ENCODE measurements at places on chromosomes 2 and 18.

GRCh38 chr18:56255381-56255780, 383.0 kb downstream of the TXNL1 start:
- DNase-seq: no peak

- no peak for DNase-seq
Observed at GRCh38 chr2:237297421-237298150, 116.4 kb downstream of the COL6A3 start.

DNA sequence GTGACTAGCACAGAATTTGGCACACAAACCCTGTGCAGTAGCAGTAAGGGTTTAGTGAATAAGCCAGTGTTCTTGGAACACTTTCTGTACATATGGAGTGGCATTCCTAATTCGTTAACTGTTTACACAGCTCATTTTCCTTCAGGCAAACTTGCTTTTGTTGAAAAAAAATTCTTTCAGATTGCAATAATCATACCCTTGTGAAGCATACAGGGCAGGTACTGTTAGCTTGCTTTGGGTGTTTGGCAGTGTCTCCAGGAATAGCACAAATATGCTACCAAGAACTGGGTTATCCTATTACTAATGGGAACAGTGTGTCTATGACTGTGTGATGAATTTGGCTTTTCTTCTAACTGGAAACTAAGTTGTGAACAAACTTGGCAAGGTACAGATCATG, 33.4 kb downstream of the UGP2 start:
- no peak for DNase-seq

- DNase-seq: no peak
Observed at GRCh38 chr2:133421516-133422324, 146.5 kb downstream of the NCKAP5 start.

GRCh38 chr2:54658564-54659071, 64.8 kb upstream of the EML6 start:
- no peak for DNase-seq

GRCh38 chr2:159072795-159073194, 104.4 kb downstream of the TANC1 start:
- DNase-seq: no peak

DNA sequence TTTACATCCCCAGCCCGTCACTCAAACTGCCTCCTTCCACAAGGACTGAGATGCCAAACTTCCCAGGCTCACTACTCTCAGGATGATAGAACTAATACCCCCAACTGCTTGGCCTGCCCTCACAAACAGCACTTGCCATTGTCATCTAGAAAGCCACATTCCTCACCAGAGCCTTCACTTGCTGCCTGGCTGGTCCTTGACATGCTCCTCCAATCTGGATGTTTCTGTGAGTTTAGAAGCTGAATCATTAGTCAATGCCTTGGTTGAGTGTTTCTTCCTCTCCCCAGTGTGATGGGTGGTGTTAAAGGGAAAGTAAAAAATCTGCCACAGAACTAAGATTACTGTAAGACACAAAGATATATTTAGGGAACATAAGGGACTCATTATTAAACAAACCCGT, 52.5 kb downstream of the MARCHF4 start:
- no peak for DNase-seq

DNA sequence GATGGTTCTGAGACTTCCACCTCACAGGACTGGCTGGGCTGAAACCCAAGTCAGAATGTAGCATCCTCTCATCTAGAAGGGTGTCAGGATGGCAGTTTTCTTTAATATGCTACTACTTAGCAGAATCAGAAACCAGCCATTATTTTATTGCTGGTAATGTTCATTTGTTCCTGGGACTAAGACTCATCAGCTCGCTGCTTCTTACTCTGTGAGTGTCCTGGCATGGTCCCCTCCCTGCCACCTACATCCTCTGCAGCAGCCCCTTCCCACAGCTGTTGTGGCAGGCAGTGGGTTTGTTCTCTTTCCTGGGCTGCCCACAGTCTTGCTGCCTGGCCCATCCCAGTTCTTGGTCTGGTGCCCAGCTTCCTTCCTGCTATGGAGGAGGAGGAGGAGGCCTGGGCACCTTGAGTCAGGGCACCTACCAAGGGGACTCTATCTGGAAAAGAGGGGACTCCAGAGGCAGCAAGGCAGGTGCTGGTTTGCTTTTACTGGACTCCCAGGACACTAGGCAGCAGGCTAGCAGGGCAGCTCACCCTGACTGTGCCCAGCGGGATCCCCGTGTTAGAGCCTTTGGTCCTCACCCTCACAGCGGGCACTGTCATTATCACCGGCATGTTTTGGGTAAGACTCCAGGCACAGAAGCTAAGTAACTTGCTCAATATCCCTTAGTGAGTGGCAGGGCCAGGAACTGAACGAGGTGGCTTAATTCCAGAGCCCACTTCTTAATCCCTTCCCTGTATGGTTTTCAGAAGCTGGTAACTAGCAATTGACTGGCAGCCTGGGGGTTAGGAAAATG, 62.1 kb downstream of the LRRFIP1 start:
- peak; percentile 55 for DNase-seq

DNA sequence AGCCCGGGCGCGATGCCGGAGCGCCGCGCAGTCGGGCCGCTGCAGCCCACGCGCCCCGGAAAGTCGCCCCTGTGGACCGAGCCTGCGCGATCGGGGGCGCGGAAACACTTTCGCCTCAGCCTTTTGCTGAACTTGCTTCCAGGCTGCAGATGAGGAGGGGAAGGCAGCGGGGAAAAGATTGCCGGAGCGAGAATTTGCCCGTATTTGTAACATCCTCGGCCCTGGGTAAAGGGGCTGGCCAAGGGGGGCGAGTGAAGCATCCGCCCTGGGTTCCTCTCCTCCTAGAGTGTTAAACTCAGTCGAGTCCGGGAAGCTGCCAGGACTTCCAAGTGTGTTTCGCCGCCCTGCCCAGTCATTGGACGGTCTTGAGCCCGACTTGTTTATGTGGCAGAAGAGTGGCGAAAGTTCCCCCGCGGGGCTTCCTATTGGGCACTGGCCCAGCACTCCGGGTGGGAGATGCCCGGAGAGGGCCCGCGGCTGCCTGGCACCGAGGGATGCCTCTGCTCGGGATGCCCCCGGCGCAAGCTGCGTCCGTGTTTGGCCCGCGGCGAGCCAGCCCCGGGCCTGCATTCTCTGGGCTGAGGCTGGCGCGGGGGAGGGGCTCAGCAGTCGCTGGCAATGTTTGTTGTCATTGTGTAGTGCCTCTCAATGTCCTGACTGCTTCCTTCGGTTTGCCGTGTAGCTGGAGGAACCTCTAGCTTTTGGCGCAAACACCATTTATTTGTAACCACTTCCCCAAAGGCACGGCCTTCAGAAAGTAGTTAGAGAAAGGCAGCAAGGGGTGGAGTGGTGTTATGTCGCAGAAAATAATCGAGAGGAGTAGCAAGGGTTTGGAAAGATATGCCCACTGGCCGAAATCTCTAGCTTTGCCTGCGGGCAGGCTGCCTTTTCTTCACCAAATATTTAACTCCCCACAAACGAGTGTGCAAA, 1.1 kb downstream of the CYBRD1 start:
- peak; percentile 59 for DNase-seq

GRCh38 chr2:197010200-197011020, 83.9 kb upstream of the PGAP1 start:
- no peak for DNase-seq

DNA sequence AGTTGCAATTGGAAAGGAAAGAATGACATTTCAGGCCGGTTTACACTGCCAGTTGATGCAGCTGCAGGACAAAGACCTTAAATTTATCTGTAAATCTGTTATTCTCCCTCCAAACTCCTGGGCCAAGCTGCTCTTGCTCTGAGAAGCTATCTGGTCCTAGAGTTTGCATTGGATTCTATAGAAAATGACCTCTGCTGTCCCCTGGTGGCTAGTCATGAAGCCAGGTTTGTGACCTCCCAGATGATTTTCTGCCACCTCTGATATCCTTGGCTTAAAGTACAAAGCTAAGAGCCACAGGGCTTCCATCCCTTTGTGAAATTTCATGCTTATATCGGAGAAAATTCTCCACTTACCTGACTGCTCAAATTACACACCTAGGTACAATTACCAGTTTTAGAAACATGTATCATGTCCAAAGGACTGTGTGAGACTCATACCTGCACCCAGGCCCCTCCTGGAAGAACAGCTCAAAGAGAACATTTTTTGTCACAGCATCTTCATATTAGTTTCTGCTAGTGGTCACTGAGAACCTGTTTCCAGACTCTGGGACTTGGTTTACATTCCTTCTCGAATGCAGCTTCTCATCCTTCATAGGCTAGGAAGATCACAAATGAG, 28.9 kb upstream of the IER3IP1 start:
- no peak for DNase-seq

DNA sequence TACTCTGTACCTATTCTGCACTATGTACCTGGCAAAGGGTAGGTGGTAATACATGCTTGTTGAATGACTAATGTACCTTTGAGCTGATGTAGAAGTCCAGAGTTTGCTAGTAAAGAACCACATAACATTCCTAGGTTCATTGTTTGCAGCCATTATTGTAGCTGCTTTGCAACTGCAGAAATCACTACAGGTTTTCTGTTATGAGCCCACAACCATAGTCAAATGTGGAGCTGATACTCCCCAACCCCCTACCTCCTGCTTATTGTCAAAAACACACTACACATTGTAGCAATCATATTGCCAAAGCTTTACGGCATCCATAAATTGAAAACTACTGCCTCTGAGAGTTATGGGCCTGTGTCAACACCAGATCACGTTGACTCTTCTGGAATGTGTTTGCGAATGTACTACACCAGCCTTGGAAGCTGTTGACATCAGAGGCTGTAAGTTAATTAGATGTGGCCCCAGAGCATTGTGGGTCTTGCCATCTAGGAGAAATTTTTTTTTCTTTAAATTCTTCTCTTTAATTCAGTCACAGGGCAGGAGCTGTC, 187.0 kb downstream of the AGPS start:
- DNase-seq: no peak

DNA sequence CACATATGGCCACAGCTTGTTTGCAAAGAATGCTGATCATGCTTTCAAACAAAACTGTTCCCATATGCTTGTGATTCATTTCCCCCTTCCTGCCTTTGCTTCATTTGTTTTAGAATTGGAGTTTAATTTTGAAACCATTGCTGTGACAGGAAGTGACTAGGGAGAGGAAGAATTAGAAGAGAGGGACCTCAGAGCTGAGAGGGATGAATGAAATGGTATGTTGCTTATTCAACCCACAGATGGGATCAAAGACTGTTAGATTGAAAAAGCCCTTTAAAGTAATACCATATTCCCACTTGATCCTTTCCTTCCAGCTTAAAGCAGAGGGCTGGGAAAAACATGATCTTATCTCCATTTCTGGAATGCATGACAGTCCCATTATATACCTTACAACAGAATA, 106.2 kb upstream of the RNF152 start:
- DNase-seq: no peak

DNA sequence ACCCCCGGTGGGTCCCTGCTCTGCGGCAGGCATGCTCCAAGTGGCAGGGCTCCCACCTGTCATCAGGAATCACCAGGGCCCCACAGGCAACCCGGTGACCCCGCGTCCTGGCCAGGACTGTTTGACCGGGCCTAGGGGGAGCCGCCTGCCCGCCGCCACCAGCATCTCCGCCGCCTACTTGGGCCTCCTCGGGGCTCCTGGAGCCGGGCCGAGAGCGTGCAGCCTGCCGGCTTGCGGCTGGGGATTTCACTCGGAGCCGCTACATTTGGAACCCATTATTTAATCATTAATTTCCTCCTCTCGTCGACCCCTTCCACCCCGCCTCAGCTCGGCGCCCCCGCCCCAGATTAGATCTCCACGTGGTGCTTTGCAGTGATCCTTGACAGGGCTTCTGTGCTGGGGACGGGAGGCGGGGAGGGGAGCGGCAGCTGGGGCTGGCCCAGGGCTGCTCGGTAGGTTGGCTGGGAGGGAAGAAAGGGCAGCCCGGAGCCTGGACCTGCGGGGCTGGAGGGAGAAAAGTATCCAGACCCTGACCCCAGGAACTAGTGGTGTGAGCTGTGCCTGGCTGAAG, 295.4 kb downstream of the CYP26B1 start:
- DNase-seq: no peak

DNA sequence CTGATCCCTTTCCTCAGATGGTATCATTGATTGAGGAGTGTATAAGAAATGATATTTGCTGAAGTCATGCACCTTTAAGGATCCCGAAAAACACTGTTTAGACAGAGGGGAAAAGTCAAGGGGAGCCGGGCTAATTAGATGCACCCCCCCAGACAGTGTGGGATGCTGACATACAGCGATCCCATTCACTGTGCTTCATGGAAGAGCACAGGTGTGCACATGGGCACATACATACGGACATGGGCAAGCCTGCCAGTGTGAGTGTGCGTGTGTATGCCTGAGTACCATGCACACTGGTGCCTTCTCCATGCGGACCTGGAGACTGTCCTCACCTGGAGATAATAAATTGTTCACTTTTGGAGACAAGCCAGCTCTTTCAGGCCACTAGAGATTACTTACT, 22.6 kb downstream of the MEIS1 start:
- DNase-seq: no peak

DNA sequence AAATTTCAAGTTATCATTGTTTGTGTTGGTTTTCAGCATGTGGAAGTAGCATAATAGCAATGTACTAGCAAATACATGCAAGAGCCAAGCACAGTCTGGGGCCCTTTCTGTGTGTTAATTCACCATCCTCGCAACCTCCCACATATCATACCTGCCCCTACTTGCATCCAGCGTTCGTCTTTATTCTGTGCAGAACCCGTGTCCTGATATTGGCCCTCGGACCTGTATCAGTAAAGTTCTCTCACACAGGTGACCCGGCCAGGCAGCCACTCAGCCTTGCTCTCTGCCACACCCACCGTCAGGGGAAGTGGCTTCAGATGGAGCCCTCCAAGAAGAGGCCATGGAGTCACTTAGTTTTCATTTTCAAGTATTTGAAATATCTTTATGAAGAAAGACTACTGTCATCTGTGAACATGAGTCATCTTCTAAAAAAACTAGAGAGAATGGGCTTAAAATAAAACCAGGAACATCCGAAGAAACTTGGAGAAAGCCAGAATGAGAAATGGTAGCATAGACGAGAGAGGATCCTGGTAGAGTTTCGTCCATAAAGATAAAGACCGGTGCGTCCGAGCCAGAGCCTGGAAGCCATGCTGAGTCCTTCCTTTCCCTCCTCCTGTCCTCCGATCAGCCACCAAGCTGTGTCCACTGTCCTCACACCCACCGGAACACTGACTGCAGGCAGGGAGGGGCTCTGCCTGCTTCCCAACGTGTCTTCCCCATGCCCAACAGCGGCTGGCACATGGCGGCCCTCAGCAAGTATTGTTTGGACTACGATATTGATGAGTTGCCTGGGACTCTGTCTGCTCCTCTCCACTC, 57.3 kb upstream of the RPL31 start:
- no peak for DNase-seq

- no peak for DNase-seq
Observed at GRCh38 chr2:79799729-79800128, 286.9 kb downstream of the CTNNA2 start.

DNA sequence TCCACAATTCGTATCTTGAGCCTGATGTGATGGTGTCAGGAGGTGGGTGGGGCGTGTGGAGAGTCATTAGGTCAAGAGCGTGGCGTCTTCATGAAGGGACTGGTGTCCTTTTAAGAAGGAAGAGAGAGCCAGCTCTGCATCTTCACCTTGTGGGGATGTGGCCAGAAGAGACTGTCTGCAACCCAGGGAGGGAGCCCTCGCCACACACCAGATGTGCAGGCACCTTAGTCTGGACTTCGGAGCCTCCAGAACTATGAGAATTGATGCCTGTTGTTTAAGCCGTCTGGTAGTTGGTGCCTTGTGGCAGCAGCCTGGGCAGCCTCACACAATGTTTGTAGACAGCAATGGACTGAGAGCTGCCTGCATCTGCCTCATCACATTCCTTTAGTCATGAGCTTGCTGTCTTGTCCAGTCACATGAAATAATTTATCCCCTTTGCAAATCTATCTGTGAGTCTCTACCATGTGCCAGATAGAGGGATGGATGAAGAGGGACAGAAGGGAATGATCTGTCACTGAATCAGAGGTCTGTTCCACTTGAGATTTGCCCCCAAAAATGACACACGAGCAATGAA, 61.0 kb downstream of the MYT1L start:
- no peak for DNase-seq
